ENCODE measurements at places on chromosomes 3 and 15.

GRCh38 chr3:133532951-133533350, 40.5 kb upstream of the CDV3 start:
- no peak for DNase-seq

GRCh38 chr15:92845126-92845508, 55.0 kb upstream of the CHD2 start:
- no peak for DNase-seq

DNA sequence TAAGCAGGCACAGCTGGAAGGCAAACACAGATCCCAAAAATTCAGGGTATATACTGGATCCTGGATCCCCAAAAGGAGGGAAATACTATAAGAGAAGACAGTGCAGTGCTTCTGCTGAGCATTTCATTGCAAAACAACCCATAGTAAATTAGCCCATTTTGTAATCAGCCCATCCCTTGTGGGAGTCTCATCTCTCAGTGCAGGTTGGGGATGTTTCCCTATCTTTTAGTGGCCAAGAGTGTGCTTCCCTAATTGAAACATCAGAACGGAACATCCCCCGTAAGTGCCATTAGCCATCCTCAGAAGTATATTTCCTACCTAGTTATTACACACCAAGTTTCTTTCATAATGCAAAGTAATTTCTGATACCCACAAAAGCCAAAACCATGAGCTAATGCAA, 11.2 kb upstream of the MTMR14 start:
- no peak for DNase-seq

DNA sequence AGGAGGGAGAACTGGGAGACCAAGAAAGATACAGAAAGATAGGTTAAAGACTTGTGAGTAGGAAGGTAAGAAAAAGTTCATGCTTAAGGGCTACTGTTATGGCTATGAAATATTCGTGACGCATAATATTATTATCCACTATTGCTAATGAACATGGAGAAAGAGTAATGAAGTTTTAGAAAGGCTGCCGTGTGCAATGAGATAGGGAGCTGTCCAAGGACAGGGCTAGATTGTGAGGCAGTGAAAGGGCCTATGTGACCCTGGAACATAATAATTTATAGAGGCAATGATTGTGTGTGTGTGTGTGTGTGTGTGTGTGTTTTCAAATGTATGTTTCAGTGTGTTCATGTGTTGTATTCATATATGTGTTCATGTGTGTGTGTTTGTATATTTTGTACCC, 27.7 kb downstream of the MBNL1 start:
- DNase-seq = no peak

DNA sequence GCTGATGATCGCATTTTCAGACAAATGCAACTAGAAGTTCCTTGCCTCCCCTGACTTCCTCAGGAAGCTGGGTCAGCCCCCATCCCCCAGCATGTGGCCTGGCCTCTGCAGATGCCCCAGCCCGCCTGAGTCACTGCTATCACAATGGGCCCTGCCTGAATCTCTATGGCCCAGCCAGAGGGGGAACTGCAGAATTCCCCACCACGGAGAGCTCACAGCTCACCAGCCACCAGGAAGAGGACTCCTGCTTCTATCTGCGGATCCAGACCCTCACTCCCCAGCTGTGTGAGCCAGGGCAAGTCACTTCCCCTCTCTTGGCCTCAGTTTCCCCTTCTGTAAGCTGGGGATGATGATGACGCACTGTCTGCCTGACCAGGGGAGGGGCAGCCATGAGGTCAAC, 6.9 kb downstream of the PLXND1 start:
- DNase-seq = no peak

DNA sequence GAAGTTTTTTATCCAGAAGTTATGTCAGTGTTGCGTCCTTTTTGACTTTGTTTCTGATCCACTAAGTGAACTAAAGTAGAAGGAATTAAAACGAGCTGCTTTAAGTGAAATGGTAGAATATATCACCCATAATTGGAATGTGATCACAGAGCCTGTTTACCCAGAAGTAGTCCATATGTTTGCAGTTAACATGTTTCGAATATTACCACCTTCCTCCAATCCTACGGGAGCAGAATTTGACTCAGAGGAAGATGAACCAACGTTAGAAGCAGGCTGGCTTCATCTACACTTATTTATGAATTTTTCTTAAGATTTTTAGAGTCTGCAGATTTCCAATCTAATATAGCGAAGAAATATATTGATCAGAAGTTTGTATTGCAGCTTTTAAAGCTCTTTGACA, 57.6 kb downstream of the DNAH1 start:
- no peak for DNase-seq

GRCh38 chr3:104805508-104805907, 561.2 kb upstream of the ALCAM start:
- no peak for DNase-seq

DNA sequence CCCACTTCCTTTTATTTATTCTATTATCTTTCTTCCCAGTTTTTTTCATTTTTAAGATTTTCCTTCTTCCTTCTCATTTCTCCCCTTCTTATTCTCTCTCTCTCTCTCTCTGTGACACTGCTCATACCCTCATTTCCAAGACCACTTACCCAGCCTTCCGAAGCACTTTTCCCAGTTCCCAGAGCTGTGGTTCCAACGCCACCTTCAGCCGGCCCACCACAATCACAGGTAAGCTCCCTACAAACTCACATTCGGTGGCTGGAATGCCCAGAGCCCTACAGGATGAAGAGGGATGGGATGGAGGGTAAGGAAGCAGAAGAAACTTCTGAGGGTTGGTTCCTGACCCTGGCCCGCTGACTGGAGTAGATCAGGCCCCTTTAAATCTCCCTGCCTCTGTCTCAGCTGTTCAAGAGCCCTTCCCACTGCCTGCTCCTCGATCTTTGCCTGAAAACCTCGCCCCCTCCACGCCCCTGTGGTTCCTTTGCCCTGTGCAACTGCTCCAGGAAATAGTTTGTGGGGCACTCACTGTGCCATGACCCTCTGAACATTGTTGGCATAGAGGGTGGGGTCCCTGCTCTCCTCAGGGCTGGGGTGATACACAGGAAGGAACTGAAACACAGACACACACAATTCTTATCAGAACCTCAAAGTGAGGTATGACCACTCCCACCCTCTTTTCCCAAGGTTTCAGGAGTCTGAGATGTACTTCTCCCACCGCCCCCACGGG, 4.8 kb downstream of the LPCAT4 start:
- DNase-seq = no peak
